Stromal cell of bone marrow (primary cell): ENCODE measurements at places on chromosomes 2 and 18.

- no peak for DNase-seq
Observed at GRCh38 chr2:150212722-150213171, 274.7 kb downstream of the RND3 start.

DNA sequence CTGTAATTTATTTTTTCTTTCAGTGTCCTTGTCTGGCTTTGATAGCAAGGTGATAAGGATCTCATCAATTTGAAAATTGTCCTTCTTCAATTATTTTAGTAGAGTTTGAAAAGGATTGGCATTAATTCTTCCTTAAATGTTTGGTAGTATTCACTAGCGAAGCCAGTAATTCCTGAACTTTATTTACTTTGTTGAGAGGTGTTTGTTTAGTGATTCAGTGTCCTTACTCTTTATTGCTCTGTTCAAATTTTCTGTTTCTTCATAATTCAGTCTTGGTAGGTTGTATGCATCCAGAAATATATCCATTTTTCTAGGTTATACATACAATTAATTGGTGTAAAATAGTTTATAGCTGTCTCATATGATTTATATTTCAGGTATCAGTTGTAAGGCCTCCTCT, 676.7 kb upstream of the POU3F3 start:
- no peak for DNase-seq

- DNase-seq = no peak
Observed at GRCh38 chr2:178479758-178480226, 465 bp upstream of the PLEKHA3 start.

DNA sequence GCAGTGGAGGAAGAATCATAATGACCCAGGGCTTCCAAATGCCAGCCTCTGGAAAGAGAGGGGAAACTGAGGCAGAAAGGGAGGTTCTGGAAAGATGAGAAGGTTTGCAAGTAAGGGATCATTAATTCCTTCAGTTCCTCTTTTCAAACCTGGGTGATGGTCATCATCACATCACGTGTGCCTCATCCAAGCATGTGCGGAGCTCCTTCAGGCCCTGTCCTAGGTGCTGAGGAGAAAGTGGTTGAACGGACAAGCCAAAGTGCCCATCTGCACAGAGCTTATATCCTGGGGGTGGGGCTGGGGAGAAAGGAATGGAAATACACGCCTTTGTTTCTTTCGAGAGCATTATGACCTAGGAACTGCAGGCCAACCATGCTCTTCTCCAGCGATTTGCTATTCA, 60.2 kb upstream of the AFF3 start:
- no peak for DNase-seq

DNA sequence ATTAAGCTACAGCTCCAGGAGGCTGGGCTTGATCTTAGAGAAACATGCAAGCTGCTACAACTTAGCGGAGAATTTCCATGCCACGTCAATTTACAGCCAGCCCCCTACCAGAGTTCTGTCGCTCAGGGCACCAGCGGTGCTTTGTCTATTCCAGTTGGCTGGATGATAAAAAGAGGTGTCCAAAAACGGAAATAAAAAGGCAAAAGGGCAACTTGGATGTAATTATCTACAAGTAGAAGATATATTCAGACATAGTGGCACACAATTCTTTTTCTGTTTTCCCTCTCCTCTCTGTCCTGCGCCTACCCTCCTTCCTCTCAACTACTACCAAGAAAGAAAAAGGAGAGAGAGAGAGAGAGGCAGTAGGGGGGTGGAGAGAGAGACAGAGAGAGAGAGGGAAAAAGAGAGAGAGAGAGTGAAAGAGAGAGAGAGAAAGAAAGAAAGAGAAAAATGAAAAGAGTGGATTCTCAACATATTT, 363 bp upstream of the RFTN2 start:
- peak; percentile 63 for DNase-seq

DNA sequence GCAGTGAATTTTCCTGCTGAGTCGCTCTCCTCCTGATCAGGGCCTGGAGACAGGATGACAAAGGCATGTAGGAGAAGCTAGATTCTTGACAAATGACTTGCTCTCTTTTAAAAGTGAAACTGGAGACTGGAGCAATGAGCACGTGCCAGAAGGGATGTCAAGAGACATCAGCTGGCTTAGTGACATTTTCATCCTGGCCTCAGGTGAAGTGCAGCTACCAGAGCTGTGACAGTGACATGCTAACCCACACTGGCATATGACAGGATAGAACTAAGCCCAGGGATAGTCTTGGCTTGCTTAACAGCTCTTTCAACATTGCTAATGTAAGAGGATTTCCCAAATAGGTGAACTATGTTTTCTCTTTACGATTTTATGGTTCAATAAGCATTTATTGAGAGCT, 757.5 kb upstream of the DDX18 start:
- no peak for DNase-seq

DNA sequence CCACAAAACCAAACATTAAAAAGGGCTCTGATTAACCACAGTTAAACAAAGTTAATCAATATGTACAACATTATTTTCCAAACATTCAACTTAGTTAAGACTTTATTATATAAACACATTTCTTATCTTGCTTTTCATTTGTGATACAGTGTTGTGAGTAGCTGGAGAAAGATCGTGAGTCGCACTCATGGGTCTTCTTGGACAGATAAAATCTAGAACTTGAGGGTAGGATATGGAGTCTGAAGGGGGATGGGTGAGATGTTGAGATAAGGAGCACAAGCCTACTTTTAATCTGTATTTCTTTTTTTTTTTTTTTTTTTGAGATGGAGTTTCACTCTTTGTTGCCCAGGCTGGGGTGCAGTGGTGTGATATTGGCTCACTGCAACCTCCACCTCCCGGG, 22.6 kb upstream of the TMEM214 start:
- no peak for DNase-seq

- no peak for DNase-seq
Observed at GRCh38 chr18:62880673-62881364, 165.5 kb downstream of the PHLPP1 start.

GRCh38 chr2:203061346-203061745, 46.7 kb downstream of the NBEAL1 start:
- peak; percentile 11 for DNase-seq

DNA sequence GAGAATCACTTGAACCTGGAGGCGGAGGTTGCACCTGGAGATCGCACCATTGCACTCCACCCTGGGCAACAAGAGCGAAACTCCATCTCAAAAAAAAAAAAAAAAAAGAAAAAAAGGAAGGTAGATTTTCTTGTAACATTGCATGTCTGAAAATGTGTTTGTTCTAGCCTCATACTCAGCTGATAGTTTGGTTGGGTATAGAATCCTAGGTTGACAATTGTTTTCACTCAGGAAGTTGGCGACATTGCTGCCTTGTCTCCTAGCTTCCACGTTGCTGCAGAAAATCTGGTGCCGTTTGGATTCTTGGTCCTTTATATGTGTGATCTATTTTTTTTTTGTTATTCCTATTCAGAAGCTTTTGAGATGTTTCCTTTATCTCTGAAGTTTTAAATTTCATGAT, 4.7 kb downstream of the ING5 start:
- no peak for DNase-seq

DNA sequence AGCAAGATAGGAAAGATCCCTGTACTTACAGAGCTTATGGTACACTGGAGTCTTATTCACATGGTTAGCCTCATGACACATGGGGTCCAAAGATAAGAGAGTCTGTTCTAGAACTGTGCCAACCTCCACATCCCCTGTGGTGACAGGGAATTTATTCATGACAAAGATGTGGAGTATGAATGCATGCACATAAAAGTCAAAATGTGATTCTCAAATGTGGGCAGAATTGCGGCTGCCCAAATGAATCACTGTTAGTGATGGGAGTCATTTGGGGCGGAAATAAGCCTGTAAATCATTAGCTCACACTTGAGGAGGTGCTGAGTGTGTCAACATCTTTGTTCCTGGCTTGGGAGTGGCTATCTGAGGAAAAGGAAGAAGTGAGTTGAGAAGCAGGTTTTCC, 560.6 kb downstream of the SLC4A3 start:
- peak; percentile 69 for DNase-seq

GRCh38 chr2:33419581-33420200, 56.8 kb upstream of the RASGRP3 start:
- no peak for DNase-seq
